ENCODE measurements at places on chromosomes 5 and 9.

DNA sequence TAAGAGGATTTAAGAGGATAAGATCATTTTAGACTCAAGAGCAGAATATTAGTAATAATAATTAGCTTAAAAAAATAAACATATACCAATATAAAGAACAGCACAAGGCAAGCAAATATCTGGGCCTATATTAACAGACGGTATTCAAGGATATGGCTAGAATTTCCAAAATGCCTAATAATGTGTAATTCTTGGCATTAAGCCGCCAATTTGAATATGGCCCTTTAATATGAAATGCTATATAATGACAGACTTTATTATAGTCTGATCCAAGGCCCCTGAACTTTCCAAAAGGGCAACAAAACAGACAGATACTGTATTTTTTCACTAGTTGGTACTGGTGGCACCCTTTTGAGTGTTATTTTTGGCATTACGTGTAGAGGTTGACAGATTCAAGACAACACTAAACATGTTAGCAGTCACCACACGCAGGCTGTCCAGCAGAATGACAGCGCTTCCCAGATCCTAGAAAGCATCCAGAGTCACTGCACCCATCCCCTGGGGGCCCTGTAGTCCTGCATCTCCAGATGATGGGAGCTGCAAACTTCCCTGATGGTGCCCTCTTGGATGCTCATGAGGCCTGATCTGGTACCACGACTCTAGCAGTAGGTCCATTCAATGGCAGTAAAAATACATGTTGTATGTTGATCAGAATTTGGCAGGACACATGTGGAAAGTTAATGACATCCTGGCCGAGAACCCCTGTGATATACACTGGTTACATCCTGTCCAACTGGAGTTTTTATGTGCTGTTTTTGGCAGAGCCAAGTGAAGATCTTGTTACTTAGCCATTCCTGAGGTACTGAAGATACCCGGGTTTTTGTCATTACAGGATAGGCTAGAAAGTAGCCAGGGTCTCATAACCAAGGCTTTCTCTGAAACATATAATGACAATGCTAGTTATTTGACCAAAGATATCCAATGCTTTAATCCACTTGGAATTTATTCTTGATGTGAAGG, 1.7 kb upstream of the ABL1 start:
- peak overlapping the region; percentile 83 for H3K27ac ChIP-seq
- peaks cover 19% of the 10 kb centered on the region for H3K36me3 ChIP-seq
- peaks cover 40% of the 10 kb centered on the region for H3K4me1 ChIP-seq

DNA sequence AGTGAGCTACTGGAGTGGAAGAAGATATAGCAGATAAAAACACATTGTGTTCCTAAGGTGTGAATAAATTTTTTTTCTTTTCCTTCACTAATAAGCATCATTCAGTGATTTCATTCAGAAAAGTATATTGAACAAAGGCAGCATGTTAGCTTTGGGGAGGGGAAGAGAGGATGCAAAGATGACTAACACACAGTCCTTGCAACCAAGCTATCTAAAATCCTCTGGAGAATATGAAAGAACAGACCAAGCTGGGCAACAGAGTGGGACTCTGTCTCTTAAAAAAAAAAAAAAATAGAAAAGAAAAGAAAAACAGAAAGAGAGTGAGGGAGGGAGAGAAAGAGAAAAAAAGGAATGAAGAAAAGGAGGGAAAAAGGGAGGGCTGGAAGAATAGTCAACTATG, 22.3 kb upstream of the OMD start:
- no peaks in the 10 kb centered on the region for H3K27me3 ChIP-seq
- DNase-seq: no peak
- no peaks in the 10 kb centered on the region for H3K4me1 ChIP-seq
- H3K36me3 ChIP-seq: no peaks in the 10 kb centered on the region

DNA sequence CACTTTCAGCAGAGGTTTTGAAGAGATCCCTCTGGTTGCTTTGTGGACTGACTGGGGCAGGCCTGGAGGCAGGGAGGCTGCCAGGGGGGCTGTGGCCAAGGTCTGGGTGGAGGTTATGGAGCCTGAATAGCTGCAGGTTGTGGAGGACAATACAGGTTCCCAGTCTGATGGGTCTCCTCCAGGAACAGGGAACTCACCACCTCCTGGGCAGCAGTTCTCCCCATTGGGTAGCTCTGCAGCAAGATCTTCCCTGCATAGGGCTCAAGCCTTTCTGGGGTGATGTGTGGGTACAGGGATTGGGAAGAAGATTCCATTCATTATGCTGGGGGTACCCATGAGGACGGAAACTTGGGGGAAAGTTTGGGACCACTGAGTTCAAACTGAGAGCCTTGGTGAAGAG, 6.8 kb downstream of the AQP3 start:
- H3K4me1 ChIP-seq: peaks cover 28% of the 10 kb centered on the region
- H3K27me3 ChIP-seq: no peaks in the 10 kb centered on the region
- peak overlapping the region; percentile 15 for H3K27ac ChIP-seq
- no peak overlapping the region for H3K4me3 ChIP-seq

- DNase-seq: no peak
- H3K27ac ChIP-seq: no peak overlapping the region
- no peaks in the 10 kb centered on the region for H3K27me3 ChIP-seq
- H3K36me3 ChIP-seq: no peaks in the 10 kb centered on the region
- peaks cover 5% of the 10 kb centered on the region for H3K4me1 ChIP-seq
- H3K4me3 ChIP-seq: no peak overlapping the region
Observed at GRCh38 chr5:82619097-82619496, 340.9 kb upstream of the RPS23 start.

DNA sequence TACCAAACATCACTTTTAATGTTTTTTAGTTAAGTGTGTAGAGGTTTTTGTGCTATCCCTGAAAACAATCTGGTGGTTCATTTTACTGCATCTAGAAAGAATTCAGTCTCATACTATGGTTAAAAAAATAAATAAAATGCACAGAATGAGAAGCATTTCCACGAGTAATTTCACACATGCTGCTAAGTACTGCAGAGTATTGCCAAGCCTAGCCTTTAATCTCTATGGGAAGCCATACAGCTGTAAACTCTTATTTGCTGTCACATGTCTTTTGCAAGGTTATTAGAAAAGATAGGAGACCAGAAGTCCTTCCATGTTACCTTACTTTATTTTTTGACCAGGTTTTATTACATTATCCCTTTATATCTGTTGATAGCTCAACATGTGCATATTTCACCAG, 37.6 kb upstream of the MAN2A1 start:
- H3K27ac ChIP-seq: no peak overlapping the region
- H3K27me3 ChIP-seq: no peaks in the 10 kb centered on the region
- no peak for DNase-seq
- H3K36me3 ChIP-seq: no peaks in the 10 kb centered on the region
- peaks cover 28% of the 10 kb centered on the region for H3K4me1 ChIP-seq

Measured in activated T-cell treated with anti-CD3 and anti-CD28 coated beads, Interleukin-2, amount 50 U/mL, for 24 hours (primary cell).